ENCODE measurements at places on chromosomes 1 and 21.

GRCh38 chr1:55318116-55318817, 103.1 kb upstream of the USP24 start:
- no peak for DNase-seq

GRCh38 chr1:208432346-208432745, 188.2 kb upstream of the PLXNA2 start:
- DNase-seq: no peak

DNA sequence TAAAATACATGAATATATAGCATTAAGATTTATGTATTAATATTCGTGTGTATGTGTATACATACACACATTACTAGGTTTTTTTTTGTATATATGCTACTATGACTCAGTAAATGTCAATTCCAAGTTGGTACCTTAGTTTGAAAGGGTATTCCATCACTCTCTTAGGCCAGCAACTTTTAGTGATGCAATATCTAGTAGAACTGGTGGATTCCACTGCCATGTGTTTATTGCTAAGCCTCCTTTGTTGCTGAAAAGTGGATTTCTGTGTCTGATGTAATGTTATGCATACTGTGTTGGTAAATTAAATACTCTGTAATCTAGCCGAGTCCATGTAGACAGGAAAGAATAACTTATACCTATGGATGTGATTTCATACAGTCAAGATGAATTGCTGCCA, 16.9 kb upstream of the COL11A1 start:
- no peak for DNase-seq

DNA sequence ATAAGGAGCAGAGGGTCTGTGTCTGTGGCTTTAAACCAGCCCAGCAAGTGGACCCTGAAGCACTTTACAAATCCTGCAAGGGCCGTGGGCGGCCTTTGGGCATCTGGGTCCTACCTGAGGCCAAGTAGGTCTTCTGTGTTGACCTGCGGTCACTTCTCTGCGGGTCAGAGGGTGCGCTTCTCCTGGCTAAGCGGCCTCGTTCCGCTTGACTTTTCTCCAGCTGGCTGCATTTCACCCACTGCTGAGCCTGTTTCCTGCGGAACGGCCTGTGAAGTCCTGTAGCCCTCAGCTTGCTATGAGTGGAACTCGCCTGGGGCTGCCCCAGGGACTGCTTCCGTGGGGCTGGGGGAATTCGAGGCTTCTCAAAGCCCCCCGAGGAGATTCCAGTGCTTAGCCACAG, 43.3 kb downstream of the SLC37A1 start:
- no peak for DNase-seq

- no peak for DNase-seq
Measured at GRCh38 chr1:6652986-6653385, 28.3 kb downstream of the THAP3 start.

GRCh38 chr1:244821134-244821533, 14.3 kb upstream of the COX20 start:
- DNase-seq: no peak

DNA sequence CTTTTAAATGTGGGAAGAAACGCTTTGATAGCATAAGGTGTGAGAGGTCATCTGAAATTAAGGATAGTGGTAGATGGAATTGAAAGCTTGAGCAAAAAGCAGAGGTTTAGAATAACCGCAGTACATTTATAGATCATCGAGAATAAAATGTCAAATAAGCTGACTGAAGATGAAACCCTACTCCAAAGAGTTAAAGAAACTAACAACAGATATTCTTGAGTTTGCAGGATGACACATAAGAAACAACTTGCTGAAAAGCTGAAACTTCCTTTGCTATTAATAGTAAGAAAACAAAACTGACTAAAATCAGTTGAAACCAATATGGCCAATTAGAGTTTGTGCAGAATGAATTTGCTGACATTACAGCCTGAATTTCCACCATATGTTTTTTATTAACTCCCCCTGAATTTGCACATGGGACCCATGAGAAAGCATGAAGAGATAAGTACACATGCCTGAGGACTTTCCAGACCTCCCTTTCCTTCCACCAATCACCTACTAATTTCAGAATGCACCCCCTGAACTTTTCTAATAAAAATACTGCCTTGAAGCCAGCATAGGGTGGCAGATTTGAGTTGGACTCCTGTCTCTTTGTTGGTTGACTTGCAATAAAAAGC, 1.7 kb upstream of the C1orf185 start:
- DNase-seq: no peak

- DNase-seq: no peak
Measured at GRCh38 chr1:112877750-112878149, 78.2 kb downstream of the SLC16A1 start.

- DNase-seq: no peak
Measured at GRCh38 chr1:178066908-178067614, 26.8 kb upstream of the RASAL2 start.

GRCh38 chr1:218390618-218391017, 45.5 kb downstream of the TGFB2 start:
- no peak for DNase-seq

DNA sequence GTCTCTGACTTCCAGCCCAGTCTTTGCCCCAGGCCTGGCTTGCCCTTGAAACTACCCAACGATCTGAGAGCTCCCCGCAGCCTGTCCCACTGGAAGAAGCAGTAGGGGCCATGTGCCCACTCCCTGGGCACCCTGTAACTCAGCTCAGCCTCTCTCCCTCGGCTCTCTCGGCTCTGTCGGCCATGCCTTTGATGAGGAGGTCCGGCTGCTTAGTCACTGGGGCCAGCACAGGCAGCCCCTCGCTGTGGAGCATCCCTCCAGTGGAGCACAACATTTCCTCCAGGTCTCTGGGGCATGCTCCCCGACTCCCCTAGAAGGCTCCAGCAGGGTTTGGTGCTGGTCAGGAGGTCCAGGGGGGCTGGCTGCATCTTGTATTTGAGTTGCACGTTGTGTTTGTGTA, 83.3 kb upstream of the DISP3 start:
- no peak for DNase-seq

All from hematopoietic multipotent progenitor cell (in vitro differentiated cells).